ENCODE measurements at places on chromosomes 12 and 14.

- no peak for DNase-seq
Measured at GRCh38 chr12:76356071-76356470, 7.9 kb upstream of the BBS10 start.

GRCh38 chr14:71290960-71291466 lies 383.8 kb downstream of the PCNX1 start:
- peak; percentile 76 for DNase-seq

DNA sequence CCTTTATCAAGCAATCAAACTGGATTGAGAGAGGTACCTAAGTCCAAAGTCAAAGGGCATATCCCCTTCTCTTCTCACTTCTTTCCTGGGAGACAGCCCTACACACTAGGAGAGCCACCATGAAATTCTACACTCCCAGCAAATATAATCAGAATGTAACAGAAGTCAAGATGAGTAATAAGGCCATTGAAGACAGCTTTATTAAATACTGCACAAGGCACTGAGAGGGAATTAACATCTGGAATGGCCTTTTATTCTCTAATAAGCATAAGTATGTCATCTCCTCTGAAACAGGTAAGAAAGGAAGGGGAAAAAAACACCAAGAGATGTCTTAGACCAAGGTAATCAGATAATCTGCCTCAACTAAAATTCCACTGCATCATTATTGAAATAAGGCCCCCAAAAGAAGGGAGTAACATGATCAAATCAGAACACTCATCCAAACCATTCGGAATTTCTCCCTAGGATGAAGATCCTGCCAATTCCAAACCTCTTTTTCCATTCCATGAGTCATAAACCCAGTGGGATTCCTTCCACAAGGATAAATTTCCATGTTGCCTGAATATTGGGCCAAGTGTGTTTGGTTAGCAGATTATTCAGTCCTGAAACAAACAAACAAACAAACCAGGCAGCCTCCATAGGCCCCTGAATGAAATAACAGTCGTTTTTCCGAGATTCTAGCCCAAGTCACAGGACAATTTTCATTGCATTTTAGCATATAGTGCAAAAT lies 19.9 kb downstream of the SLC35F4 start:
- peak; percentile 66 for DNase-seq

GRCh38 chr12:38289396-38289795 lies 27.2 kb upstream of the ALG10B start:
- DNase-seq = no peak

- DNase-seq = no peak
Measured at GRCh38 chr14:89196545-89196944, 220.5 kb downstream of the FOXN3 start.

GRCh38 chr12:68959143-68959858 lies 26.3 kb upstream of the CPM start:
- DNase-seq = no peak

DNA sequence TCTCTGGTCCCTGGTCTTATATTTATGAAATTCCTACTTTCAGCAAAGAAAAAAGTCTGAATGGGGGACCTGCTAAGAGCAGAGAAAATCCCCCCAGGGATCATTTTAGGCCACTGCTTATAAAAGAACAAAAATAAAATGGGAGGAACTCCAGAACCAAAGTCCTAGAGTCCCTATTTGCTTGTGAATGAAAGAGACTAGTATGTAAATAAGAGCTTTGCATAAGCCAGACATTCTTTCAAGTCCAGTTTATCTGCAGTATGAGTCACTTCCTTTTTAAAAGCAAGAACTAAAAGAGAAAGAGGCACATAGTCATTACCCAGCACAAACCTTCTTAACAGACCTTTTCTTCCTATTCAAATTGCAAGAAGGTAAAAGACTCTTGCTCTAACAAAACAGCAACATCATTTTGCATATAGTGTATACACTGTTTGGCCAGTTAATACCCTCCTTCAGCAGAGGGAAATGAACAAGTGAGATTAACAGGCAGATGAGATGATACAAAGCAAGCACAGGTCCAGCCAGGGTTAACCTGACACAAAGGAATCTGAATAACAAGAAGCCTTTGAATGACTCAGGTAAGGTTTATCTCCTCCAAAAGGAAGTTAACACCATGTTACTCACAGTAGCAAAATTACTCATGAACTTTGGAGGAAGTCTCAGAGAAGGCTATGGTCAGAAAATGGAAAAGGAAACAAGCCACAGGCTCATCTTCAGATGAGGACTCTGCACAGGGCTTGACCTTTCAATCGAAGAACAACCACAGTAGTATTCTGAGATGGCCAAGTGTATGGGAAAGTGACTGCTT lies 87.3 kb downstream of the PHLDA1 start:
- DNase-seq = peak; percentile 90

- no peak for DNase-seq
Measured at GRCh38 chr12:90235642-90236041, 527.0 kb upstream of the ATP2B1 start.

GRCh38 chr12:132740652-132741051 lies 21.0 kb downstream of the ANKLE2 start:
- no peak for DNase-seq
